ENCODE measurements at places on chromosomes 16 and 17.

GRCh38 chr17:28983286-28984230 lies 22.3 kb downstream of the SEZ6 start:
- DNase-seq = no peak

GRCh38 chr16:55357241-55357640 lies 33.2 kb downstream of the IRX6 start:
- no peak for DNase-seq

- no peak for DNase-seq
Measured at GRCh38 chr16:87002717-87003413, 314.3 kb downstream of the C16orf95 start.

GRCh38 chr17:65790241-65790640 lies 228.8 kb upstream of the AXIN2 start:
- DNase-seq = no peak

- DNase-seq = peak; percentile 19
Measured at GRCh38 chr16:47493381-47494337, 32.5 kb downstream of the PHKB start.

- DNase-seq = no peak
Measured at GRCh38 chr16:22915003-22915402, 101.0 kb downstream of the HS3ST2 start.

GRCh38 chr16:2096853-2097595 lies 38.7 kb downstream of the PKD1 start:
- no peak for DNase-seq

DNA sequence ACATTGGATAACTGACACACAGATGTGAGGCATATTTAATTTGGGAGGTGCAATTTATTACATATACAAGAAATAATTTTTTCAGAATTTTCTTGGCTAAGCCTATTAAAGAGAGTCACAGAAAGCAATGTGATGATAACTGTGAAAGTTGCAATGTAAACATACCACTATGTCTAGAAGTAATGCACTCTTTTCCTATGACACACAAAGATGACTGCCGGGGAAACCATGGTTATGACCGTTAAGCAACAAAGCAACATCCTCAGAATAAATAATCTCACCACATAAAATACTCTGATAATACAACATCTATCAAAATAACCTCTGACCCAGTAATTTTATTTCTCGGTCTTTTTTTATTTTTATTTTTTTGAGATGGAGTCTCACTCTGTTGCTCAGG lies 10.5 kb upstream of the QRICH2 start:
- no peak for DNase-seq

GRCh38 chr17:81551458-81552243 lies 502 bp downstream of the FAAP100 start:
- DNase-seq = peak; percentile 61

DNA sequence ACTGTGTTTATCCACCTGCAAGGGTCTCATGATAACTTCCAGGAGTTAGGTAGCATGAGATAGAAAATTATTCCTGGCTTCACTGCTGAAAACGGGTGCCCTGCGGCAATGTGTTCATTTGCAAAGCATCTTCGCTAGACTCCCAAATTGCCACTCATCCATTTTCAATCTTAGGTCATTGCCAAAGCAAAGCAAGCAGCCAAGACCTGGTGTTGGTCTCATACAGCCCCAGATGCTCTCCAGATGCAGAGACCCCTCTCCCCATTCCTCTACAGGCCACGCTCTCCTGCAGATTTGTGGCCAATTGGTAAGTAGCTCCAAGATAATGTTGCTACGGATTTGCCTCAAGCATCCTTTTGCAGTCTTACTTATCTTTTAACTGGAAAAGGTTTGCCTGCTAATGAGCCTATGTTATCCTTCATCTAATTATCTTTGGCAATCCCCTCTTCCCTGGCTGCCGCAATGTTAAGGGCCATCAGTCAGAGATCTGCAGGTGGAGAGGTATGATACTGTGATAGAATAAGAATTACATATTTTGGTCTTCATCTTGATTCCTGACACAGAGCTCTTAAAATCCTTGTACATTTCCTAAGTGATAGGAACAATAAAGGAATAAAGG lies 222.0 kb downstream of the SLC39A11 start:
- no peak for DNase-seq

DNA sequence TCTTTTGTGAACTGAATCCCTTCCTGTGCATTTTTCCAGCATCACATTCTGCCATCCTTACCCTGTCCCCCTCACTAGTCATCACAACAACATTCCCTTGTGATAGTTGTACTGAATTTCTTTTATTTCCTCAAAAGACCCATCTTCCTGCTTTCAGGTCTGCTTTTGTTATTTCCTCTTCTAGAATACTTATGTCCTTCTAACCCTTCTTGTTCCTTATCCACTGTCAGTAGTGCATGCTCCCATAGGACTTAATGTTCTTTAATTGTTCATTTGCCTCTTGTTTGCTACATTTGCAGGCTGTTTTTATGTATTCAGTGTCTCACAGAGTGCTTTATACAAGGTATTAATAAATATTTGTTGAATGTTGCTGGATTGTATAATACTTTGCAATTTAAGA lies 73.0 kb downstream of the BCAS3 start:
- no peak for DNase-seq

GRCh38 chr16:56611281-56611833 lies 3.0 kb downstream of the MT2A start:
- no peak for DNase-seq

DNA sequence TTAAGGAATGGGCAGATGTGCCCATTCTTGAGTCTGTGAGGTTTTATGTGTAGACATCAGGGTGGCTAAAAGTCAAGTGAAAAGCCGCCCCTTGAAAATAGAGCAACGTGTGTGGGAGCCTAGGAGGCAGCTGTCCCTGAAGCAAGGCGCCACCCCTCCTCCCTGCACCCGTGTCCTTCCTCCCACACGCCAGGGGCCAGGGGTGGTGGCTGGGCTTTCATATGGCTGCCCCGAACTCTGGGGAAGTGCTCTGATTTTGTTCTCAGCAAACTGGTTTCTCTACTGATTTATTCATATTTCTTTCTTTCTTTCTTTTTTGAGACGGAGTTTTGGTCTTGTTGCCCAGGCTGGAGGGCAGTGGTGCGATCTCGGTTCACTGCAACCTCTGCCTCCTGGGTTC lies 4.7 kb downstream of the ZNF750 start:
- DNase-seq = no peak

- DNase-seq = no peak
Measured at GRCh38 chr16:81515721-81516120, 71.1 kb downstream of the CMIP start.

DNA sequence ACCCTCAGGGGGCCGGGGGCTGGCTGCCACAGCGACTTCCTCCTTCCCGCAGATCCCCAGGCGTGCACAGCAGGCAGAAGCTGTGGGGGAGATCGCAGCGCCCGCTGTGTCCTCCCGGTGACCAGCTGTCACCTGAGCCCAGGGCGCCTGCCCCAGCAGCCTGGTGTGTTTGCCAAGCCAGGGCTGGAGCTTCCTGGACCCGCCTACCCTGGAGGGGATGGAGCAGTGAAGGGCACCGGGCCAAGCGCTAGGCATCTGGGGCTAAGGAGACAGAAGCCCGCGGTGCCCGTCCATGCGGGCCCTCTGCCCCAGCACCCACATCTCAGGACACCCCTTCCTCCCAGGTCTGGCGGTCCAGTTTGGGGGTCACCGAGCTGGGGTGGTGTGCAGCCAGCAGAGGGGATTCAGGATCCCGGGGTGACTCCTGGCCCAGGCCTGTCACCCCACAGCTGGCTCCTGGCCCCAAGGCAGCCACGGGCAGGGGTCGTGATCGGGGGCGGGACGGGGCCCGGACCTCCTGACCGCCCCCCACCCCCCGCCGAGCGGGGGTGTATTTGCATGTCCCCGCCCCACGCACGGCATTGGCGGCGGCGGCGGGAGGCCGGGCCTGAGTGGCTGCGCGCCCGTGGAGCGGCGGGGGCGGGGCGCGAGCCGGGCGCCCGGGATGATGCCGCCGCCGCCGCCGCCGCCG lies at the start of gene RAB26:
RAB26 (plus strand) TSS at position 645 of the 691 bp plus-strand sequence. CDS start 159 bp downstream, outside the sequence.
- peak; percentile 76 for DNase-seq

DNA sequence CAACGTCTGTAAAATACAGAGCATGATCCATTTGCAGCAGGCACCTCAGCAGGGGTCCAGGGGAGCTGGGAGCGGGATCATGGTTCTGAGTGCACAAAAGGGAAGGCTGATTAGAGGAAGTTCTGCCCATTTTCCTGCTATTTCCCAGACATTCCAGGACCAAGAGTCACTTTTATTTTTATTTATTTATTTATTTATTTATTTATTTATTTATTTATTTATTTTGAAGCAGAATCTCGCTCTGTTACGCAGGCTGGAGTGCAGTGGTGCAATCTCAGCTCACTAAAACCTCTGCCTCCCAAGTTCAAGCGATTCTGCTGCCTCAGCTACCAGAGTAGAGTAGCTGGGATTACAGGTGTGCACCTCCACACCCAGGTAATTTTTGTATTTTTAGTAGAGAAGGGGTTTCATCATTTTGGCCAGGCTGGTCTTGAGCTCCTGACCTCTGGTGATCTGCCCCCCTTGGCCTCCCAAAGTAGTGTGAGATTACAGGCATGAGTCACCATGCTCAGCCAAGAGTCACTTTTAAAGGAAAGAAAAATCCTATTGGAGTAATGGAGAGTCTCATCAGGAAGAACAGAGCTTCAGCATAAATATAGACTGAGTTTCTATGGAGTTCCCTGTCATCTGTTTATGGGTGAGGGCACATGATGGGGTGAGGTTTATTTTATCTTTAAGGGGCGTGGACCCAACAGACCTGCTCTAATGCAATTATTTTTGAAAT lies 355.2 kb downstream of the HAPSTR1 start:
- DNase-seq = no peak

GRCh38 chr16:75238132-75238852 lies 13.1 kb downstream of the BCAR1 start:
- DNase-seq = no peak

DNA sequence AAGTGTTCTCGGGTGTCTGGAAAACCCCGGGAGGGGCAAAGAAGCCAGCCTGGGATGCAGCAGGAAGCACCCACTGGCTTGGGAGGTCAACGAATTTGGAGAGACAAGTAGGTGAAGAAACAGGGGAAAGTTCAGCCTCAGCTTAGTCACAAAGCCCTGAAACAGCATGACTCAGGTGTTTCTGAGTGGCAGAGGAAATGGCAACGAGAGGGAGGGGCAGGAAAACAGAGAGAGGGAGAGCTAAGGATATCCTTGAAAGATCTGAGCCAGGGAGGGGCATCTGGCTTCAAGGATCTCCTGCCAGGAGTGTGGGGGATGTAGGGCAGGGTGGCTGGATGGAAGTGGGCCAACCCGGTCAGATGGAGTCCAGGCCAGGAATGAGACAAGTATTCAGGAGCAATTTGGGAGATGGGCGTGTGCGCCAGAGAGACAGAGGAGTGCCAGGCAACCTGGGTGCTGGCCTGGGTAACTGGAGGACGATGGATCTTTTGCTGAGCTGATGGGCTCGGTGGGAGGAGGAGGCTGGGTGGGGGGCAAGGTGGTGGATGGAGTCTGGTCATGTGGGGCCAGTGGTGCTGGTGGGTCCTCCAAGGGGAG lies 27.2 kb downstream of the ABCC3 start:
- DNase-seq = no peak

DNA sequence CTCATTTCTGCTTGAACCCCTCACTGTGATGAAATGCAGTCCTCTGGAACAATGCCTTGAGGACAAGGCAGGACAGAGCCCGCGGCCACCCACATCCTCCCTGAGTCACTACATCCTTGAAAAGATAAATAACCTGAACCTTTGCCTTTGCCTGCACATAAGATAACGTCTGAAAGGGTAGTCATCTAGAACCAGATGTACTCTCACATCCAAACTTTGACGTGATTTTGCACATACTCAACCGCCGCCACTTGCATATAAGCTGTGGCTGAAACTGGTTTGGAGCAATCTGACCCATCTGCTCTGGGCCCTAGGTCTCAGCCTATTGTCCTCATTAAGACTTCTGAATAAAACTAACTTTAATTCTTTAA lies 252.1 kb downstream of the PHKB start:
- peak; percentile 38 for DNase-seq

DNA sequence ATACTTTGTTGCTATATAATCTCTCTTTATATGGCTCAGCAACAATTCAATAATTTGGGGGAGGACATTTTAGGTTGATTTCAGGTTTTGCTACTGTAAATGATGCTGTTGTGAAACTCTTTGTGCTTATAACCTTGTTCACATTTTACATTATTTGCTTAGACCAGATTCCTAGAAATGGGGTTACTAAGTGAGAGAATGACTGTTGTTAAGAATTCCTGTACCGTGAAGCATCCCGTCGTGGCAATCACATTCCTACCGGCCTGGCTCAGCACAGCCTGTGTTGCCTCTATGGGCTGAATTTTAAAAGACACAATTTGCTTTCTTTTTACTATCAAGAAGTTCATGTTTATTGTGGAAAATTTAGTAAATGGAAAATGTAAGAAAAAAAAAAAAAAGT lies 31.4 kb downstream of the B9D1 start:
- DNase-seq = no peak

- DNase-seq = no peak
Measured at GRCh38 chr17:56392321-56392720, 201.2 kb upstream of the NOG start.

GRCh38 chr17:17509601-17510425 lies 13.6 kb upstream of the RASD1 start:
- no peak for DNase-seq

DNA sequence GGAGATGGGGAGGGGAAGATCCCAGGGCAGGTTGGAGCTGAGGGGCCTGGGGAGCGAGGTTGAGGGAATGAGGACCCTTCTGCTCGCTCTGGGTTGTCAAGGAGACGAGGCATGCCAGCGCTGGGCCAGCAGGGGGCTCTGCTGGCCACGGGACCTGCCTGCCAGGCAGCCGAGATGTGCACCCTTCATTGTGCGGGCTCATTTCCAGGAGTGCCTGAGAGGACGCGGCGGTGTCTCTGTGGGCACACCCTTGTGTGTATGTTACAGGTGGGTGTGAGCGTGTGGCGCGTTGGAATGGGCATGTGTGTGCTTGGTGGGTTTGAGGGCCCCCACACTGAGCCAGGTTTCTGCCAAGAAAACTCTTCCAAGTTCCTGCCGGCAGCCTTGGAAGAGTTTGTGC lies 15.9 kb downstream of the ARHGAP23 start:
- peak; percentile 81 for DNase-seq

- DNase-seq = no peak
Measured at GRCh38 chr16:16042076-16042475, 92.7 kb downstream of the ABCC1 start.

GRCh38 chr17:69900101-69900500 lies 174.9 kb upstream of the KCNJ16 start:
- no peak for DNase-seq
